ENCODE measurements at places on chromosomes 16 and 17.

DNA sequence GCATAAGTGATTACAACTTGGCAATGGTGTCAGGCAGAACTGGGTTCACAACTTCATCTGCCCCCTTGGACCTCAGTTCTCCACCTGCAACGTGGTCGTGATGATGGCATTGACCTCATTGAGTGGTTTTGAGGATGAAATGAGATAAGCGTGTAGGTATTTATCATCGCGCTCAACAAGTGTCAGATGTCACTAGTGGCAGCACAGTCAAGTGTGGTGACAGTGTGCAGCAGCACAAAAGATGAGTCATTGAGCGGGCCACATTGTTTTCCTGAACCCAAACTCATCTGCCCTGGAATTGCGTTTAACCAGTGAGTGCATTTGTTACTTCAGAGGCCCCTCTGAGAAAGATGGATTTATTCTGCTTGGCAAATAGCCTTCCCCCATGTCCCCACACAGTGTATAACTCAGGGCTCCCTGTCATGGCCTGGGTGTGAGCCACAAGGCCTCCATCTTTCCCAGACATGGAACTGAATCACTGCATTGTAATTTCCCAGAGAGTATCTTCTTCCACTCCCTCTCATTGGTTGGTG, 20.9 kb downstream of the IRX3 start:
- no peak for DNase-seq

DNA sequence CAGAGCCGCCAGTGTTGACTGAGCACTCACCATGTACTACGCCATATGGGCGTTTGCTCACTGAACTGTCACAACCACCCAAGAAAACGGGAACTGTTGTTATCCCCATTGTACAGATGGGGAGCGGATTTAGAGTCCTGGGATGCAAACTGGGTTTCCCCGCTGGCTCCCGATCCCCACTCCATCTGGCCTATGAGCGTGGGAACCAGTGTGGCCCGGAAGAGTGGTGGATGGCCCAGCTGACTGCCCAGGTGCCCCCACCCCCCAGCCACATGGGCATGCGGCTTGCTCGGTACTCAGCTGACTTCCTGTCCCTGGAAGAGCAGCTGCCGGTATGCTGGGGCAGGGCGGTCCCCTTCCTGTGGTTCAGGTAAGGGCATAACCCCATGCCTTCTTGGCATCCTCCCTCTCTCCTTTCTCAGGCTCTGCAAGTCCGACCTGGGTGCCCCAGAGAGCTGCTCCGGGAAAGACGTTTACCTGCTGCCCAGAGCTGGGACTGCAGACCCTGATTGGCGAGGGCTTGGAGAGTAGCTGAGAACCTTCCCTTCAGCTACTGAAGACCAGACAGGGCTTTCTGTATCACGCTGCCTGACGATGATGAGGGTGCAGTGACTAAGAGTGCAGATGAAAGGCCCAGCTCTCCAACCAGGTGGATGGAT, 16.2 kb downstream of the SOCS3 start:
- peak; percentile 87 for DNase-seq

- DNase-seq: no peak
These were observed 21.7 kb downstream of the ANKRD40CL start for GRCh38 chr17:50745631-50746030.

- DNase-seq: no peak
These were observed 97.2 kb downstream of the ZNF18 start for GRCh38 chr17:11900041-11900476.

- no peak for DNase-seq
These were observed 81.9 kb downstream of the TUBD1 start for GRCh38 chr17:59810894-59811153.

GRCh38 chr17:75468779-75469373, 12.4 kb downstream of the TMEM94 start:
- no peak for DNase-seq

DNA sequence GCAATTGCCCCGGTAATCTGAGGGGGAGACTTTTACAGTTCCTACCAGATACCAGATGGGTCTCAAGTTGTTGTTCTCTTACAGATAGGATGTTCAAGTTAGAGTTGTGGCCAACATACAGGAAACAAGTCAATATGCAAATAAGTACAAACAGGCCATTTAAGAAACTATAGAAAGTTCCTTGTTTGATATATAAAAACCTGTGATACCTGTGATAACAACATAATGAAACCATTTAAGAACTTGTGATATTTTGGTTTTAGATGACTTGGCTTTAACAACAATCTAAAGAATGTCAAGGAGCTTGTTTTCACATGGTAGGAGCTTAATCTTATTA, 16.8 kb downstream of the CDR2 start:
- no peak for DNase-seq

- no peak for DNase-seq
These were observed 40.1 kb downstream of the NDEL1 start for GRCh38 chr17:8475781-8476180.

GRCh38 chr16:19913340-19913645, 28.6 kb upstream of the GPRC5B start:
- DNase-seq: no peak

- no peak for DNase-seq
These were observed 479.8 kb upstream of the CDH8 start for GRCh38 chr16:62516001-62516400.

- peak; percentile 68 for DNase-seq
These were observed 25.8 kb downstream of the SRCIN1 start for GRCh38 chr17:38579934-38580333.

GRCh38 chr16:49348408-49349176, 25.0 kb upstream of the C16orf78 start:
- no peak for DNase-seq

DNA sequence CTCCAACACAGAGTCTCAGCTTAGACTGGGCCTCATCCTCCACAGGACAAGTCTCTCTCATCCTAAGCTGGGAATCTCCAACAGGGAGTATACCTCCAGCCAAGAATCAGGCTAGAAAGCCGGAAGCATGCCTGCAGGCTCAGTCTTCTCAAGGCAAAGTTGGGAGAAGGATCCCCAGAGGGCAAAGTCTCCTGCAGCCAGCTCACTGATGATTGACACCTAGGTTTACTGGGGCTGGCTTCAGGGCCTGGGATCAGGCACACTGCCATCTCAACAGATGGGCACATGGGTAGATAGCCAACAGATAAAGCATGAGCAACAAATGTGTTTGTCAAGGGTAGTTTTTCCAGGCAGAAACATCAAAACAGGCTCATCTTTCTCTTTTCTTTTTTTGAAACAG, 56.1 kb upstream of the TOX3 start:
- no peak for DNase-seq

- peak; percentile 53 for DNase-seq
These were observed 6.7 kb downstream of the BAHCC1 start for GRCh38 chr17:81401723-81402529.

- peak; percentile 51 for DNase-seq
These were observed at the start of gene ZNF768 for GRCh38 chr16:30526137-30526822. Gene ZNF768 (minus strand): TSS chr16:30526566. CDS start chr16:30526413, 153 bp downstream.

DNA sequence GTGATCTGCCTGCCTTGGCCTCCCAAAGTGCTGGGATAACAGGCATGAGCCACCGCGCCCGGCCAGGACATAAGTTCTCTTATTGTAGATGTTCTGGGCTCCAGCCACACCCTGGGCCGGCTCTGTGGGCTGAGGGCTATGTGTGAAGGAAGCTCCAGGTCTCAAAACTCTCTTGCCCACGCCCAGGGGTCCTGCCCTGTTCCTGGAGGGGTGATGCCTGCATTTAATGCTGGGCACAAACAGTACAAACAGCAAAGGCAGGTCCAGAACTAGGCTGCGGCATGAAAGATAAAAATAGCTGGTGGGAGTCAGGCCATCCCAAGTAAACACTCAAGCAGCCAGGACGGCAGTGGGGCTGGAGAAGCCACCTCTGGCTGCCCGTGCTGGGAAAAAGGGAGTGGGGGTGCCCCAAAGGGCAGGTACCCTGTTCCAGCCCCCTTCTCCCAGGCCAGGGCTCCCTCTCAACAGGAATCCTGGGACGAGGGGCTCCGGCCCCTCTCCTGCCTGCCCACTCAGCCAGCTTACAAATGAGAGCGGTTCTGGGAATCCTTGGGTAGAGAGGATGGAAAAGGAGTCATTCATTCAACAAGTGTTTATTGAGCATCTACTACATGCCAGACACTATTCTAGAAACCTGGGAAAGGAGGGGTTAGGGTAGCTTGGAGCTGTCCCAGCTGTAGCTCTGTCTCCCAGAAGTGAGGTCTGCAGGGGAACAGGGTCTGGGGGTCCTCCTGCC, 4.6 kb downstream of the TRIM47 start:
- DNase-seq: no peak

GRCh38 chr17:21293831-21294210, 9.3 kb downstream of the MAP2K3 start:
- DNase-seq: no peak

DNA sequence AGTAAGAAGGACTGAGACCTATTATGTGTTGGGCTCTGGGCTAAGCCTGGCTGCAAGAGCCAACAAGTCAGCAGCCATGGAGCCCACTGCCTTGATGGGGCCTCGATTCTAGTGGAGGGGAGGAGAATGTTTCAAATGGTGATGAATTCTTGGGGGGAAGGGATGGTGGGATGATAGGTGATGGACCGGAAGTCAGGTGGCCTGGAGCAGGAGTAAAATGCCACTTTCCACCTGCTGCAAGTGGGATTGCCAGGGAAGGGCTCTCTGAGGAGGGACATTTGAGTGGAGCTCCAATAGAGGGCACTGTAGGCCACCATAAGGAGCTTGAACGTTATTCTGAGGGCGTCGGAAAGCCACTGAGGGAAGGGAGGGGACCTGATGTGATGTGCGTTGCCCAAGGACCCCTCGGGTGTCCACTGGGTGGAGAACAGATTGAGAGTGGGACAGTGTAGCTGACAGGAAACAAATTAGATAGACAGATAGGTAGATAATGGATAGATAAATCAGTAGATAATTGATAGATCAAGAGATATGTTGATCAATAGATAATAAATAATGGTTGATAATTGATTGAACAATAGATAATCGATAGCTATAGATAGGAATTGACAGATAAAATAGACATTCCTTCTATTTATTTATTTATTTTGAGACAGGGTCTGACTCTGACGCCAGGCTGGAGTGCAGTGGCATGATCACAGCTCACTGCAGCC, 18.2 kb upstream of the NXPH3 start:
- peak; percentile 60 for DNase-seq

GRCh38 chr16:67283039-67283825, 3.9 kb downstream of the PLEKHG4 start:
- DNase-seq: no peak

DNA sequence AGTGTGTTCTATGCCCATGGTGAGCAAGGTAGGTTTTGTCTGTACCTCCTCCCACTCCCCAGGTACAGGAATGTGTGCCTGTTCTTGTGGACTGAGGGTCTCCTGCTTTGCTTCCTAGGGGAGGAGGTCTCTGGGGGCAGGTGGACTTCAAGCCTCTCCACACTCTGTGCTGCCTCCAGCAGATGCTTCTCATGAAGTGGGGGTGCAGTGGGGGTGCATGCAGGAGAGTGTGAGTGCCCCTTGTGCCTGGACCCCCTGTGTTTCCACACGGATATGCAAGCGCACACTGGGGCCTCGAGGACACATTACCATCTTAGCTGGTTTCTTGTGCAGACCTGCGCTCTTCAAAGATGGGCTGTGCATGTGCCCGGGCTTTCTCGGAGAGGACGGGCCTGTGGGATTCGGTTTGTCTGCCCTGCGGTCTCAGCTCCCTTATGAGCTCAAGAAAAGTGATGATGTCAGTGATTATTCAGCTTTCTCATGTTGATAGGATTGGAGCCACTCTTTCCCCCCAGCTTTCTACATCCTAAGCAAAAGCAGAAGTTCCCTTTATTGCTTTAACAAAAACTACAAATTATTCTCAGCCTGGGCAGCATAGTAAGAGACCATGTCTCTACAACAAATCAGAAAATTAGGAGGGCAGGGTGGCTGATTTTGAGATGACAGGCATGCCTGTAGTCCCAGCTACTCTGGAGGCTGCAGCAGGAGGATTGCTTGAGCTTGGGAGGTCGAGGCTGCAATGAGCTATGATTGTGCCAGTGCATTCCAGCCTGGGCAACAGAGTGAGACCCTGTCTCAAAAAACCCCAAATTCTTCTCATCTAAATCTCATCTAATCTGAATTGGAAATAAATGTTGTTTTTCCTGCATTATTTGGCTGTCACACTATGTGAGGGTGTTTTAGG, 86.8 kb downstream of the RPTOR start:
- no peak for DNase-seq

DNA sequence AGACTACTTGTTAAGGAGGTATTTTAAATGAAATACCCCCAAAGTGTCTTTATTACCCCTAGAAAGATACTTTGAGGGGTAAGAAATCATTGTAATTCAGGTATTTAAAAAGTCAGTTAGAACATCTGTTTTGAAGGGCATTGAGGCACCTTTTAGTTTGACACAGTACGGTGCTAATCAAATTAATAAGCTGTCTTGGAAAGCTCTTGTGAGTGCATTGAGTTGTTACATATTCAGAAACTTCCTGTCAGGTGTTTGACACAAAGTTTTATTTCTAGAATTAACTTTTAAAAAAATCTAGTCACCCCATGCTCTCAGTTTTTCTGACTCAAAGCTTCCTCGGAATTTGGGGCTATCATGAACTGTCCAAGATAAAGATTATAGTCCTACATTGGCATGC, 4.6 kb downstream of the RBBP6 start:
- DNase-seq: no peak

- DNase-seq: no peak
These were observed 6.6 kb downstream of the ZDHHC7 start for GRCh38 chr16:85004587-85005205.

GRCh38 chr16:64478252-64478906, 643.5 kb downstream of the CDH11 start:
- no peak for DNase-seq

DNA sequence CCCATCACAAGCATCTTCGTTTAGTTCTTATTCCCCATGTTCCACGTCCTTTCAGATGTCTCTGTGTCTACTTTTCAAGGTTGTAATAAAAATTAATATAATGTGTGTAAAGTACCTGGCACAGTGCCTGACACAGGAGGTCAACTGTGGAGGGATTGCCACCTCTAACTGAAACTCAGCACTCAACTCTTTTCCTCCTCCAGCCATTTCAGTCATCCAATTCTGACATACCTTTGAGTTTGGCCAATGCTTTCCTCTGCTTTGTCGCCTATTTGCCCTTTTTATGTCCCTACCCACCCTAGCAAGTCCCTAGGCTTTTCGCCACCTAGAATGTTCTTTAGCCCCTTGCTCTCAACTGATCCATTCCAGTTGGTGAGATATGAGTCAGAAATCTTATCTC, 1.6 kb downstream of the UBE2Z start:
- DNase-seq: no peak

DNA sequence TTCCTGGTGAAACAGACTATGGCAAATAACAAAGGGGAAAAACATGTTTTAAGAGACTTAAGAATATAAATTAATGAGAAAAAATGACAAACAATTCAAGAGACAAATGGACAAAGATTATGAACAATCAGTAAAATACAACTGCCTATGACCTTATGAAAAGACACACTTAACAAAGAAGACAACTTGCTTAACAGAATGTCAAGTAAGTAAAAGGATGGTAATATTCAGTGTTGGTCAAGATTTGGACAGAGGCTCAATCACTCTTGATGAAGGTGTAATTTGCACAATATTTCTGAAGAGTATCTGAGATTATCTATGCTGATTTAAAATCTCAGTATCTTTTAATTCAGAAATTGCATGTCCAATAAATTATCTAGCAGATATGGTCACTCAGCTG, 34.4 kb downstream of the CREBBP start:
- no peak for DNase-seq

Measured in activated CD4-positive, alpha-beta T cell treated with anti-CD3 and anti-CD28 coated beads for 36 hours (primary cell).